ENCODE measurements at places on chromosomes 5 and 9.

- DNase-seq = no peak
Observed at GRCh38 chr5:55303238-55303690, 4.2 kb downstream of the DHX29 start.

DNA sequence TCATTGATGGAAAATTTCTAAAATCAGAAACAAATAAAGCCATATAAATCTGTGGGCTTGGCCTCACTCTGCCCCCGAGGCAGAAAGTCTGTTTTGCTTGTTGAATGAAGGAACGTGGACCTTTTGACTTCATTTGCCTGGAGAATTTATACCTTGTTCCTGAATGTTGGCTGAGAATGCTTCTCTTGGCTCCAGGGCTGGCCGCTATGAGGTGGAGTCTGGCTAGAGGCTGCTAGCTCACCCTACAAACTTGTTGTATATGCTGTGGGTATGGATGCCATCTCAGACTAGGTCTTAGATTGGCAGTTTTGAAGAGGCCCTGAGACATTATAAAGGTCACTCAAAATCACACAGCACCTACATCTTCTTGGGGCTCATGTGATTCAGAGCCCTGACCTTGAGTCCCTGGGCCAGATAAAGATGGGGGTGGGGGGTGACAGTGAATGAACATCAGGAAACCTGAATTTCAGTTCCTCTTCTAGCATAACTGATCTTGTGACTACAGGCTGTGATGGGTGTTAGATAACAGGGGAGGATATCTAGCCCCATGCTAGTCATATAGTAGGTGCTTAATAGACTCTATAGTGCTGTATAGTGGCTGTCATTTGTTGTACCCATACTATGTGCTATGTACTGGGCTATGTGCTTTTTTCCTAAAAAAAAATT, 2.8 kb downstream of the GM2A start:
- no peak for DNase-seq

GRCh38 chr9:110125763-110126351, 82.1 kb downstream of the C9orf152 start:
- no peak for DNase-seq

- DNase-seq = no peak
Observed at GRCh38 chr5:103456476-103456875, 106.1 kb downstream of the NUDT12 start.

GRCh38 chr9:133726401-133727276, 11.5 kb downstream of the SARDH start:
- DNase-seq = peak; percentile 59

DNA sequence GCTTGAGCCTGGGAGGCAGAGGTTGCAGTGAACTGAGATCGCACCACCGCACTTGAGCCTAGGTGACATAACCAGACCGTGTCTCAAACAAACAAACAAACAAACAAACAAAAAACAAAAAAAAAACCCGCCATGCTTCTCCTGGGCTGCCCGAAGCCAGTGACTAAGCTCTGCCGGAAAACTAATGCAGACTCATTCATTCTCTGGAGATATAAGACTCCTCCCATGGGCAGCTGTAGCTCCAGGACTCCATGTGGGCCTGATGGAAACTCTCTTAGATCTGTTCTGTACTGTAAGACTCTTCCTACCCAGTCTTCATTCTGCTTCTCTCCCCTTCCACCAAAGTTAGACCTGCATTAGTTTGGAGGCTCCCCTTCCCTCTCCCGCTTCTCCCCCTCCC, 11.1 kb downstream of the GLDC start:
- DNase-seq = no peak
